ENCODE measurements at places on chromosomes 3 and 15.

GRCh38 chr3:175573226-175573625 is 714.1 kb downstream of the NAALADL2 start:
- no peak for DNase-seq

GRCh38 chr3:16260046-16260445 is 4.7 kb downstream of the DPH3 start:
- DNase-seq, result no peak

GRCh38 chr15:71447328-71448250 is 332.3 kb downstream of the THSD4 start:
- DNase-seq, result no peak

DNA sequence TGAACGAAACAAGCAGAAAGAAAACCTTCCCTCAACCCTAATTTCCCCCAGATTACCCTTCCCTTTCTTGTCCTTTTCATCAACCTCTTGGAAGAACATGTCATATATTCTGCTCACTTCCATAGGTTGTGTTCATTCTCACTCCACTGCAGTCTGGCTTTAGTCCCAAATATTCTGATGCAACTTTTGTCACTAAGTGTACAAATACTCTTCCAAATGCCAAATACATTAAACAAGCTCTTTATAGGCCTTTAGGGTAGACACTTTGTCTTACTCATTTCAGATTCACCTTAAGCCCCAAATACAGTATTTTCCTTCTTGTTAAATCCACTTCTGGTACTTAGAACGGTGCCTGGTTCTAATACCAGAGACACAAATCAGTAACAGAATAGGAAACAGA is 406.5 kb upstream of the CDIN1 start:
- DNase-seq, result no peak

DNA sequence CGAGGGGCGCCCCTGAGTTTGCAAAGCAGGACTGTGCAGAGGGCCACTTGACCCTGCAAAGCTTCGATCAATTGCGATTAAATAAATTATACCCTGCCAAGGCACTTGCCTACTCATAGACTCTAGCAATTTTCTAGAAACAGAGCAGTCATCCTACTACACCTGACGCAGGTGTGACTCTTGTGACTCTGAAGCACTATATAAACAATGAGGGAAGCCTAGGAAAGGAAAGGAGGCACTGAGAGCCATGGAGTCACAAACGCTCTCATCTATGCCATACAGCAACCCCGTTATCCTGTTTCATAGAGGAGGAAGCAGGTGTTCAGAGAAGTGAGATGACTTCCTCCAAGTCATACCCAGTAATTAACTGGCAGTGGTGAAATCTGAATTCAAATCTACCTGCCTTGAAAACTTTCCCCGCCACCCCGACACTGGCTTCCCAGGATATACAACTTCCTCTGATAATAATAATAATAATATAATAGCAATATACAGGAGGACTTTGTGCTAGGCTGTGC is 14.4 kb downstream of the ARHGEF3 start:
- DNase-seq, result peak; percentile 17

DNA sequence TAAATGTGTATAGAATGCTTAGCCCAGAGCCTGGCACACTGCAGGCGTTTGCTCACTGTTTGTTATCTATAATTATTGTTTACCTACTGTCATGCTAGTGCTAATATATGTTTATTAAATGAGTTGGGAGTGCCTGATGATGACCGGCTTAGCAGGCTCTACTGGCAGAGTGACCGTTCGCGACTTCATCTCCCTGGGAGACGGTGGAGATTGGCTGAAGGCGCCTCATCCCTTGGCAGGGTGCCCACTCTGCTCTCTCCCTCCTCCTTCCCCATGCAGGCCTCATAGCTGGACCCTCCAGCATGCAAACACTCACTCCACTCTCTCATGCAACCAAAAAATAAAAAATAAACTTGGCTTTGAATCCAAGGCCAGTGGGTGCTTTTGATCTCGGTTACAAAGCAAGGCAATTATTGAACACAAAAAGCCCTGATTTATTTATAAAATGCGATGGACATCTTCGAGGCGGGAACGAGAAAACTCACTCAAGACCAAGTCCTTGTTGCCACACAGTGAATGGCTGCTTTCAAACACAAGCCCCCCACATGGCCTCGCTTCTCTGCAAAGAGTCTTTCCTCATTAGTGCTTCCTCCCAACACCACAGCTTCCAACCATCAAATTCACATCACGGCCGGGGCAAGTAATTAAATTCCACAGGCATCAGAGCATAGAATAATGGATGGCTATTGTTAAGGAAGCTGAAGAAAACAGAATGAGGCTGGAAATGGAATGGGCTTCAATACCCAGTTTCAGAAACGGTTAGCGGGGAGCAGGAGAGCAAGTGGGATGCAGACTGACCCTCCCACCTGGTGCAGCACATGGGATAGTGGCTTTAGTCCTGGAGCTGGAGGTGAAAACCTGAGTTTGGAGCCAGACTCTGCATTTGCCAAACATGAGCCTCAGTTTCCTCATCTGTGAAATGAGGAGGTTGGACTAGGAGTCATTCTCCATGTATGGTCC is 135.7 kb upstream of the RAD18 start:
- DNase-seq, result no peak

- DNase-seq, result no peak
Measured at GRCh38 chr3:13662238-13662847, 113.4 kb downstream of the FBLN2 start.

GRCh38 chr15:83207660-83208366 is at the start of gene HDGFL3:
Gene HDGFL3, minus strand, starts transcription at chr15:83207823. Its CDS starts 409 bp downstream, at chr15:83207414.
- DNase-seq, result no peak

Measured in stimulated activated naive CD4-positive, alpha-beta T cell (primary cell).